ENCODE measurements at places on chromosomes 2 and 18.
A peak's percentile ranks its signal among the peaks of the same experiment; 100 is the strongest.

GRCh38 chr2:237500681-237501424 is 13.8 kb downstream of the MLPH start:
- no peak for DNase-seq

- no peak for DNase-seq
Observed at GRCh38 chr2:159317392-159318088, 31.0 kb upstream of the WDSUB1 start.

DNA sequence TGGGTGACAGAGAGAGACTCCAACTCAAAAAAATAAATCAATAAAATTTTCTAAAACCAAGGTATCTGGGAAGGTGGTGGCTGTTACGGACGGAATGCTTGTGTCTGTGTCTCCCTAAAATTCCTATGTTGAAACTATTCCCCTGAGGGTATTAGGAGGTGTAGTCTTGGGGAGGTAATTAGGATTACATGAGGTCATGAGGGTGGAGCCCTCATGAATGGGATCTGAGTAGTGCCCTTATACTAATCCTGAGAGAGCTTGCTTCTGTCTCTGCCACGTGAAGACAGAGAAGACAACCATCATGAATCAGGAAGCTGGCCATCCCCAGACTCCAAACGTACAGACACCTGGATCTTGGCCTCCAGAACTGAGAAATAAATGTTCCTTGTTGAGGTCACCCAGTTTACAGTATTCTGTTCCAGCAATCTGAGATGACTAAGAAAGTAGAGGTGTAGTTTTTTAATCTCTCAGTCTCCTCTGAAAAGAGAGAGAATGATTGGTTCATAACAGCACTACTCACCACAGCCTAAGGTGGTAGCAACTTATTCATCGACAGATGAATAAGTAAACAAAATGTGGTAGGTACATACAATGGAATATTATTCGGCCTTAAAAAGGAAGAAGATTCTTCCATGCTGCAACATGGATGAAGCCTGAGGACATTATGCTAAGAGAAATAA is 38.4 kb downstream of the TGFBRAP1 start:
- DNase-seq: no peak

DNA sequence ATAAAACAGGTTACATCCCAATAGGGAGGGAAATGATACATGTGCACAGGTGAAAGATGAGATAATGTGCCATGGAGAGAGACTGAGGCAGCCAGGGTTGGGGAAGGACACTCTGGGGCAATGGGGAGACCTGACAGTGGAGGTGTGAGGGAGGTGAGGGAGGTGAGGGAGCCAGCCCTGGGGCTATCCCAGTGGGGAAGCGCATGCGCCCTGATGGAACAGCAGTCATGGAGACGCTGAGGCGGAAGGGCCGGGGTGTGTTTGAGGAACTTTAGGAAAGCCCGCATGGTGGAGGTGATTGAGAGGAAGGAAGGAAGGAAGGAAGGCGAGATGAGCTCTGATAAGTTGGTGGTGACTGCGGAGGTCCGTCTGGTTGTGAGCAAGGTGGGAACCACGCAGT is 66.5 kb downstream of the CABLES1 start:
- no peak for DNase-seq

GRCh38 chr2:86623043-86623493 is 597 bp downstream of the RNF103 start:
- DNase-seq: peak; percentile 79

DNA sequence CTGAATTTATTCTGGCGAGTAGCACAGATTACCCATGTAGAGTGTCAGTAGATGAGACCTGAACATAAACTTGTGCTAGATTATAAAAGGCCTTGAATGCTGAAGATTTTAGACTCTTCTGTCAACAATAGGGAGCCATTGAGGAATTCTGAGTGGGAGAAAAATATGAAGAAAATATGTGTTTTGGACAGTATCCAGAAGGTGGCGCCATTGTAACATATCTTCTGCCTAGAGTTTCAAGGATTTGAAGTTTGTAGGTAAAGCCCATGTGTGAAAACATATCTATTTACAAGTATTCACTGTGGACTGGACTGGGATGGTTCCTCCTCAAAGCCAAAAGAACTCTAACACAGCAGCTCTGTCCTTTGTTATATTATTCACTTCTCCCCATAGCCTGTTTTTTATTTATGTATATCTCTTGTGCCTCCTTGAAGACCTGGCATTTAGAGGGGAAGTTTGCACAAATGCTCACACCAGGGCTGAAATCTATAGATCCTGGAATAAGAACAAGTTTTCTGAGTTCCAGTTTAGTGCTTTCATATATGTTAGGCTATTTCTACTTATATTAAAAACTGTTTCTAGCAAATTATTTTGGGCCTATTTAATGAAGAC is 124.9 kb downstream of the RDH14 start:
- no peak for DNase-seq

DNA sequence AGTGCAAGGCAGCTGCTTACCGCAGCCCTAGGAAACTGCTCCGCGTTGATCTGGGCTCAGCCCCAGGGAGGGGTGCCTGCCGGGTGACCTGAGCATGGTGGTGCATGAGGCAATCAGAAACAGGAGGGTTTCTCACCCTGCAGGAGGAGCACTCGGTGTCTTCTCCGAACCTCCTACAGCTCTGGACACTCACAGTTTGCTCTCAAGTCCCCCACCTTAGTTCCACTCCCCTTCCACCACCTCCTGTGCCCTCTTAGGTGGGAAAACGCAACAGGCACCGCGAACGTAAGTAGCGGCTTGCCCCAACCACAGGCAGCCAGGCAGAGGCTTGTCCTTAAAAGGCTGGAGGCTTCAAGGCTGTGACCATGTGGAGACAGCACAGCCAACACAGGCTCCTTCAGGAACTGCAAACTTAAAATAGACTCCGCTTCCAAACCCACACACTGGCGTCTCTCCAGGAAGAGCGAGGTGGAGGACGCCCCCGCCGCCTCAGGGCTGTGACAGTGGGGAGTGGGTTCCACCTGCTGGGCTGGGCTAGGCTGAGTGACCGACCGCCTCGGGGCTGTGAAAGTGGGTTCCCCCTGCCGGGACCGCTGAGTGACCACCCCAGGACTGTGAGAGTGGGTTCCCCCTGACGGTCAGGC is 71.6 kb downstream of the NDUFA10 start:
- no peak for DNase-seq

- DNase-seq: no peak
Observed at GRCh38 chr18:3912705-3913104, 462.7 kb downstream of the TGIF1 start.

DNA sequence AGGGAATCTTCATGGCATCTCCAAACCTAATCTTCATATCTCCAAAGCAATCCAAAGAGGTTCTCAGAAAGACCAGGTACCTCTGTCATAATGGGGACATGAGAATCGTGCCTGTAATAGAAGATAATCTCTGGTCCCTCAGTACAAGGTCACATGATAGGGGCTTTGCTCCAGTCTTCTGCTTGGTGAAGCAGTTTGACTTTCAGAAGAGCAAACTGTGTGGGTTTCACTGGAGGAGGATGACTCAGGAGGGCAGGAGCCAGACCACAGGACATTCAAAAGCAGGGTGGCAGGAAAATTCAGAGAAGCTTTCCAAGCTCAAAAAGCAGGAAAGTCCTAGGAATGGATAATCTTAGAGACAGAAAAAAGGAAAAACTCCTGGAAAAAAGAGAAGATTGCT is 10.6 kb upstream of the PAX3 start:
- peak; percentile 9 for DNase-seq

DNA sequence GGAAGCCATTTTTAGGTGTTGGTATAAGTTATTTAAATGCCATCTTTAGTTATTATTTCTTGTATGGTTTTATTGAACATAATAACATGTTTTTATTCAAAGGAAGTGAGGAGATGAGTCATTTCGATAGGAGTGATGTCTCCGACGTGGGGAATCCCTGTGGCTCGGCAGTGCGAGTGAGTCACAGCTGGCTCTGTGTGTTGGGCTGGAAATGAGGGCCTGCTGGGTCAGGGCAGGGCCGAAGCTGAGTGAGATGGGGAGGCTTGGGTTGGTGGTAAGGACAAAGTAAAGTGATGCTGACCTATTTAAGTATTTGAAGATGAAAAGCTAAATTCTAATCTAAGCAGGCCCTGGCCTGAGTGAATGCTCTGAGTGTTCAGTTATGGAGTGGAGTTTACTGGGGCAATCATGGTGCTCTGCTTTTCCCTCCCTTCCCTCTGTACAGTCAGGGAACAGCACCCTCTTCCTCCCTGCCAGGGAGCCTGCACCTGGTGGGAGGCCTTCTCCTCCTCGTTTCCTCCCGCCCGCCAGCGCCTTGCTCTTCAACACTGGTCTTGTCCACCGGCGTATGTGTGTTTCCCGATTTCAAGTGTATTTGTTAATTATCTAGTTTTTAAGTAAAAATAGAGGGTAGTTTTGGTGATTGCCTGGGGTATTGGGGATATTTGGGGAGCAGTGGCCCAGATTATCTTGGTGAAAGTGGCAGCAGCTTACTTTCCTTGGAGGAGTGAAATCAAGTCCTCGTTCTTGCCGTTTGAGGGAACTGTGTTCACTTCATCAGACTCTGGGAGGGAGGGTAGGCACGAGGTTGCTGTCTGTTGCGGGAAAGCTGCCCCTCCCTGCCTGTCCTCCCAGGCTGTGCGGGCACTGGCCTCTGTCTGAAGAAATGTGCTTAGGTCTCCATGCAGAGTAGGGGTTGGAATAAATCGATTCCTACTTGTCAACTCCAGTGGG is 157.0 kb downstream of the LDLRAD4 start:
- peak; percentile 84 for DNase-seq

DNA sequence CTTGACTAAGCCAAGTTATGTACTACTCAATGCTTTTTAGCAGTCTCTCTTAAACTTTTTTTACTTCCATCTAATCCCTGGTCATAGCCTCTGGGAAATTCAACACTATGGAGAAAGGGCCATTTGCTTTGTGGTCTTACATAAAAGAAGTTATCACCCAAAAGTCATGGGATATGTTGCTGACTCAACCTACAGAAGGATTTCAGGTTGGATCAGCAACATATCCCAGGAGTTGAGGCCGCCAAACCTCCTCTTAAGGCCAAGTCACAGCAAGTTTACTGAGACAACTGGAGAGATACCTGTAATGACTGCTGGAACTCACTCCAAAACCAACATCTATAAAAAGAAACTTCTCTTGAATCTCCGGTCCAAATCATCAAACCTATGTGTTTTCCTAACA is 141.1 kb downstream of the IRS1 start:
- DNase-seq: no peak

DNA sequence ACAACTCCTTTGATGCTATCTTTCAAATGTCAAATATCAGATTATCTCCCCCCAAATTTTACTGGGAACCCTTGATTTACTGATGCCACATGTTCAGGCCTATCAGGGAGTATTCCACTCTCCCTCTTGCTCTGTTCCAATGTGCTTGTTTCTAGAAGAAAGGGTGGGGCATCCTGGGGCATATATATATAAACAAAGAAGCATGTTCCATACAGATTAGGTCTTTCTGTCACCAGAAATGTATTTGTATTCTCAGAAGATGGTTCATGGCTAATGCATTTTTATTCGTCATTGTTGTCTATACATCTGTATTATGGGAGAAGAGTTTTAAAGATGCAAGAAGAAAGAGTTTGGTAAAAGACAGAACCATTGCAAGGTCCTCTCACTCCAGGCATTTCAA is 24.9 kb downstream of the EN1 start:
- DNase-seq: no peak

DNA sequence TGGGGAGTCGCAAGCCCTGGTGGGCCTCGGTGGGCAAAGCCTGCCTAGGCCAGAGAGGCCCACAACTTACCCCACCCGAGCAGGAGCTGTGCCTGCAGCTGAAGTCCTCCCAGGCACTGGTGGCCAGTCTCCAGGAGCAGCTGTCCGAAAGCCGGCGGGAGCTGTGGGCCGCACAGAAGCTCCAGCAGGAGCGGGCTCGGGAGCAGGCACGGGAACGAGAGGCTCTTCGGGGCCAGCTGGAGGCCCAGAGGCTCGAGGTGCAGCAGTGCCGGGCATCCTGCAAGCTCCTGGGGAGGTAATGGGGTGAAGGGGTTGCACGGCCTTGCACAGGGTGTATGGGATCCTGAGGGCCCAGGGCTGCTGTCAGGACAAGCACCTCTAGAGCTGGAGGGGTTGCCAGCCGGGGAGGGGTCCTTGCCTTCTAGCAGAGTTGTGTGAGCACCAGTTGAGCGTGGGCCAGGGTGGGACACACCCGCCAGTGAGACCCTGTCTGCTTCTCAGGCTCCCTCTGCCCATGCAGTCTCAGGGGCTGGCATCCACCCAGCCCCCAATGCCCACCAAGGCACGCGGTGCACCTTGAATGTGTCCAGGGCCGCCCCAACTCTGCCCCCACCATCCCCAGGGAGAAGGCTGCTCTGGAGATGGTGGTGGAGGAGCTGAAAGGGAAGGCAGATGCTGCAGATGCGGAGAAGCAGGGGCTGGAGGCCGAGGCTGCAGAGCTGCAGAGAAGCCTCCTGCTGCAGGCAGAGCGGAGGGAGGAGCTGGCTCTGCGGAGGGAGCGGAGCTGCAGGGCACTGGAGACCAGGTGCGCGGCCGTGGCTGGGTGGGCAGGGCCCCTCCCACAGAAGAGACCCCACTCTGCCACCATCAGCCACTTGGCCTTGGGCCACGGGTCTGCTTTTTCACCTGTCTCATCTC is 27.2 kb downstream of the CROCC2 start:
- no peak for DNase-seq

DNA sequence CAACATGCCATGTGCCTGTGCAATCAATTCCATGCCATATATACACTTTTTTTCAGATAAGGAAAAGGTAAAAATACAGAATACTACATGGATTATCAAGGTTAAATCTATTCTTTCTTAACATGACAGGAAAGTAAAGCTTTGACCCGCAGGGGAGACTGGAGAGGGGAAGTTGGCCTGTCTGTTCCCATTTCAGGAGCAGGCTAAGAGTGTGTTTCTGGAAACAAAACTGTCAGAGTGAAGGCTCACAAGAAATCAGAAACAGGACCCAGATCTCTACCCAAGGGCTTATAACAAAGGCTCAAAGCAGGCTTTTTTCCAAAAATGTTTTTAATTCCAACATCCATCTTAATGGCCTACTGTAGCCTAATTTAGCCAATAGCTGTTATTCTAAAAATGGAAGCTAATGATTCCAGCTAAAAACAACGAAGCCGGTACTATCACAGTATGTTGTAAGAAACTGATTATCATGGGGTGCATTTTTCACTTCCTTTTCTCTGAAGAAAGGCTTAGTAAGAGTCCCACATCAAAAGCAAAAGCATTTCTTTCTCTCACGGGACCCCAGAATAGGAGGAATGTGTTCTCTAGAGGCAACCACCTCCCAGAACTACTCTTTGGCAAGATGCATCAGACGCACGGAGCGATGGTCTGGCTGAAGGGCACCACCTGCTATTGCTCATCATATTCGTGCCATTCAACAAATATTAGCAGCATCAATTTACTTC is 41.4 kb downstream of the FECH start:
- DNase-seq: peak; percentile 45
